EL (cell line): ENCODE measurements at places on chromosomes 16 and 17.

DNA sequence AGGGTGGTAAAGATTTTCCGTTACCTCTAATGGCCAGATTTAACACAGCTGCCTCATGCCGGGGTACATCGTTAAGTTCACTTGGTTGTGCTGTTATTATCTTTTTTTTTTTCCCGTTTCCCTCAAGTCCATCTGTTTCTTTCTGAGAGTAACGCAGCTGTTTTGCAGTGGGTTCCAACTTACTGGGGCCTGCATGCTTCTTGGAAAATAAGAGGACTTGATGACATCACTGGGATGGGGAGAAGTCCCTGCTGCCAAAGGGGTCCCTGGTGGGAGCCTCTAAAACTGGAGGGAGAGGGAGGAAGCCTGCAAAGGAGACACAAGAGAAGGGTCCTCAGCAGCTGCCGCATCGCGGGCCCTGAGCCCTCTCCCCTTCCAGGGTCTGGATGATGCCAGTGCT lies 77.8 kb upstream of the NOL11 start:
- DNase-seq, result no peak

- no peak for DNase-seq
These were observed 14.2 kb downstream of the POLR3K start for GRCh38 chr16:38941-39892.

DNA sequence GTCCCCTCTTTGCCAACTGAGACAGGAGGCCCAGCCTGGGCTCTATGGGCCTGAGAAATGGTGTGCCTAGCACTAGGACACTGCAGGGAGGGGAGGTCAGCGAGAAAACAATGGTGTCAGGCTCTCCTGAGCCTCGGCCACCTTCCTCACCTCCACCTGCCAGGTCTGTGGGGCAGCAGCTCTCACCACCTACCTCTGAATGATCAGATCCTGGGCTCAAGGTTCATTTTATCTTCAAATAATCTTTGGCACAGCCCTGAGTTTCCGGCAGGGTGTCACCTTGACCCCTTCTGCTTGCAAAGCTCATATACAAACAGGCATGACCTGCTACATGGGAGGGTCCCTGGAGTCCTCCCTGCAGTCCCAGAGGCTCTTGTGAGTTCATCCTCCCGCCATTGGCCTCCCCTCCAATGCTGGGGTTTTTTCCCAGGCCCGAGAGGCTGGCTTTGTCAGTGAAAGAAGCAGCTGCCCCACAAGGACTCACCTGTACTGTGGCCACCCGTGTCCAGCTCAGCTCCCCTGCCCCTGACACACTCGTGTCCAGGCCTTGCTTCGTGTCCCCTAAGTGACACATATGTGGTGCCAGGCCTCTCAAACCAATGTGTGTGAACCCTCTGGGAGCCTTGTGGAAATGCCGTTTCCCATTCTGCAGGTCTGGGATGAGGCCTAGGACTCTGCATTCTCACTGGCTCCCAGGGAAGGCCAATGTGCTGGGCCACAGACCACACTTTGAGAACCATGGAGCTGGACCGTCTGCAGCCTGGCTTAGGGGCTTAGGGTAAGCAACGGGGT lies 176.8 kb upstream of the CIBAR2 start:
- DNase-seq, result no peak

- no peak for DNase-seq
These were observed 16.0 kb upstream of the ITGB4 start for GRCh38 chr17:75704963-75705875.

DNA sequence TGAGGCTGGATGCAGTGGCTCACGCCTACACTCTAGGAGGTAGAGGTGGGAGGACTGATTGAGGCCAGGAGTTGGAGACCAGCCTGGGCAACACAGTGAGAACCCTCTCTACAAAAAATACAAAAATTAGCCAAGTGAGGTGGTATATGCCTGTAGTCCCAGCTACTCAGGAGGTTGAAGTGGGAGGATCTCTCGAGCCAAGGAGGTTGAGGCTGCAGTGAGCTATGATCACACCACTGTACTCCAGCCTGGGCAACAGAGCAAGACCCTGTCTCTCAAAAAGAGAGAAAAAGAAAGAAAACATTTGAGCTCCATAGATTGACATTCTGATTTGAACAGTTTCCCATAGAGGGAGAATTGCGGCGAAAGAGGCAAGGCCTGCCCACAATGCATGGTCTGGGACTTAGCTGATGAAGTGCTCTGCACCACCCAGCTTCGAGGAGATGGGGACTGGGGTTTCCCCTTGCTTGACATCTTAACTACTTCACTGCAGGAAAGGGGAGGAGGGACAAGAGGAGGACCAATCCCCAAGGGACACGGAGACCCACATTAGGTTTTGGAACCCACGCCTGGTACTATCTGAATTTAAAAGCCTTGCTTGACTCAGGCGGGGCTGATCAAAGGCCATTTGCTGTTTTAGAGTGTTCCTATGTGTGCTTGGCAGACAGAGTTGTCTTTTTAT lies 21.7 kb downstream of the MSI2 start:
- DNase-seq, result no peak
